Retina (tissue), 1 donor: ENCODE measurements at places on chromosomes 3 and 15.

GRCh38 chr3:8365541-8365940, 136.1 kb upstream of the LMCD1 start:
- DNase-seq, result peak; percentile 20

DNA sequence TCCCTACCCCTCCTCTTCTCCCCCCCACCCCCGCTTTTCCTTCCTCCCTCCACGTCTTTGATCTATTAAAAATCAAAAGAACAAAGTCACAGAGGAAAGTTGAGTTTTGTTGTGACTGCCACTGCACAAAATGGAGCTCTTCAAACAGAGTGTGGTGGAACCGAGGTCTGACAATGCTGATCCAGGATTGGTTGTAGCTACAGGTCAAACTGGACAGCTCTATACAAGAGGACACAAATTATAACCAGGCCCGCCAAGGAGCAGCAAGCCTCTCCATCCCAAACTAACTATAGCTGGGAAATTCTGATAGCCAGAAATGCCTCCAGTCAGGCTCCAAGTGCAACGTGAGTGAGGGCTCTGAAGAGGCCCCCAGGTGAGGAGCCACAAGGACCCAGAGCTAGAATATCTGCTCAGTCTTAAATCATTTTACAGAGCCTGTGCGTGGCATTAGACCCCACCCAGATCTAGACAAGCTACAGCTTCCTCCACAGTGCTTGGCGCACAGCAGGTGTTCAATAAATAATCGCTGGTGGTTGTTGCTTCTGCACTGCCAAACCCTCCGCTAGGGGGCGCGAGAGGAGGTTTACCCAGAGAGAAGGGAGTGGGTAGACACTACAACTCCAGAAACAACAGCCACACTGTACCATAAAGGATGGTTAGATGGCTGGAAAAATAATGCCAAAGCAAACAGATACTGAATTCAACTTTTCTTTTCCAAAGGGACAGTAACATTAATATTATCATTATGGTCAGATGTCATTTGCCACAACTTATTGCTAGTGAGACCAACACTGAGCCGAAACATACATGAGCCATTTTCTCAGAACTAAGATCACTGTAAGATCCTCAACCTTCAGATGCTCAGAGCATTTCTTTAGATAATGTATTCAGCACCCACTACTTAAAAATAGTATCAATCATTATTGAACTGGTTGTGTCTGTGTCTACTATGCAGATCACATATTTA, 44.6 kb downstream of the ZIC4 start:
- peak; percentile 52 for DNase-seq

DNA sequence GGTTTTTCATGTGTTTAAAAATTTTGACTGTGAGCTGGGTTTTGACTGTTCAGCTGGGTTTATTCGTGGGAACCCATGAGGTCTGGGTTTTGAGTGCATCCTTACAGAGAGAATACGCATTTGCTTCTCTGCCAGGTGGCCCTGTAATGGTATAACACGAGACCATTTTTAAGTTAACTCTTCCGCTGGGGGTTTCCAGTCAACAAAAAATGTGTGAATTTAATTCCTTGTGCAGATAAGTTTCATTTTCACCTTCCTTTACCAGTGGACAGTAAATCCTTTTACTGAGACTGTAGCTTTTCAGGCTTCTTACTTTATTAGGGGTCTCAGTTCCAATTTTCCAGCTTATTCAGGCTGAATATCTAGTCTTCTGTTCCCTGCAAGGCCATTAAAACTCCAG, 149.6 kb downstream of the OPA1 start:
- no peak for DNase-seq

GRCh38 chr3:110397115-110397514, 674.5 kb upstream of the NECTIN3 start:
- DNase-seq, result no peak

GRCh38 chr3:98778852-98779413, 15.8 kb downstream of the ST3GAL6 start:
- no peak for DNase-seq

- DNase-seq, result no peak
Observed at GRCh38 chr15:85771781-85772445, 22.8 kb downstream of the KLHL25 start.

DNA sequence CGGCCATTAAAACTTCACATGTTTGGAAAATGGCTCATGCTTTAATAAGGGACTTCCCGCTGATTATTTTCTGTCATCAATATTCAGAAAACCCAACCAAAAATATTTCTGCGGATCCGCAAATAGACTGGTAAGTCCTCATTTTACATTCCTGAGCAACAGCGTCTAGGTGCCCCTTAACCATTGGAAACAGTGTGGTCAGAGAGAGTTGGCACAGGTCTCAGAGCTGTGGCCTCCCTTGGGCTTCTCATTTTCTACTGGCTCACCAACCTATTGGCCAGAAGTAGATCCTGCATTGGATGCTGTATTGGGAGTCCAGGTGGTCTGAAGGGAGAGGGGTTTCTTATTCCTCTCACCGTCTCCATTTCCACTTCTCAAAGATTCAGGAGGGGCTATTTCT, 348.1 kb upstream of the DCBLD2 start:
- DNase-seq, result no peak

DNA sequence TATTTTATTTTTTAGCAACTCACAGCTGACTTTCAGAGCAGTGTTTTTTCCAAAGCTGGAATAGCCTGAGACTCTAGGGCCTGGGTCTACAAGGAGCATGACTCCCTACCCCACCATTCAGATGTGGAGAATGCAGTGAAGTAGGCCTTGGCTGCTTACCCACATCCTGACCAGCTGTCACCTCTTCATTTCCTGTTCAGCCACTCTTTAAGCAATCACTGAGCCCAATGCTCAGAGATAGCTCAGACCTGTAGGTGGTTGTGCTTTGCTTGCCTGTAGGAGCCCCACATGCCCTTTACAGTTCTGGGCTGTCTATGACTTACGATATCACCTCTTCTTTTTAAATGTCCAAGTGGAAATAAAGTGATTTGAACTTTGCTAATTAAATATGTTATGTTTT, 148.1 kb downstream of the NEK11 start:
- no peak for DNase-seq

DNA sequence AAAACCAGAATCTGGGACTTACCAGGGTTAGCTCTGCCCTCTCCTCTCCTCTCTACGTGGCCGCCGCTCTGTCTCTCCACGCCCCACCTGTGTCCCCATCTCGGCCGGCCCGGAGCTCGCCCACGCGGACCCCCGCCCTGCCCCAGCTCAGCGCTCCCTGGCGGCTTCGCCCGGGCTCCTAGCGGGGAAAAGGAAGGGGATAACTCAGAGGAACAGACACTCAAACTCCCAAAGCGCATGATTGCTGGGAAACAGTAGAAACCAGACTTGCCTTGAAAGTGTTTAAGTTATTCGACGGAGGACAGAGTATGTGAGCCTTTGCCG, 5.4 kb downstream of the ISL2 start:
- no peak for DNase-seq
